NCI-H226 (cell line): ENCODE measurements at places on chromosomes 7 and 10.

DNA sequence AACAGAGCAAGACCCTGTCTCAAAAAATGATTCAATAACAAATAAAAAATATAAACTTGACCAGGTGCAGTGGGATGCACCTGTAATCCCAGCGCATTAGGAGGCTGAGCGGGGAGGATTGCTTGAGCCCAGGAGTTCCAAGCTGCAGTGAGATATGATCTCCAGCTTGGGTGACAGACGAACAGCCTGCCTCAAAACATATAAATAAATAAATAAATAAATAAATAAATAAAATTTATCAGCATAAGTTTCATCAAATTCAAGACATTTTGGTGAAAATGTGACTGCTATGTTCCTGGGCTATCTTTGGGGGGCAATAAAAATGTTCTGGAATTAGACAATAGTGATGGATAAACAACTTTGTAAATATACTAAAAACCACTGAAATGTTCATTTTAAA, 4.8 kb upstream of the EIF4EBP2 start:
- DNase-seq: no peak

DNA sequence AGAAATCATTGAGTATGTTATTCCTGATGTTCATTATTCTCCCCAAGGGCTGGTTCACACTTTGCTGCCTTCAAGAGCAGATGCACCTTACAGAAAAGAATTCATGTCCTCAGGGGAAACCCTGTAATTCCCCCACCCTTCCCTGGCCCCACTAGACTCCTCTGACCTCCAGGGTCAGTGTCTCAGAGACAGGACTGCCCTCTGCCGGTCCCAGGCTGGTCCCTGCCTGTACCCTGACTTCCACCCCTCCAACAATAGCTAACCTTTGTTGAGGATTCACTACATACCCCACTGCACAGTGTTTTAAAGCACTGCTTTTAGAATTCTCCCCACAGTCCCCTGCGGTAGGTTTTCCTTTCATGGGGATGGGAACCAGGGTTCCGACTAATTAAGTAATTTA, 4.4 kb upstream of the SEPHS1 start:
- no peak for DNase-seq

- no peak for DNase-seq
Observed at GRCh38 chr10:124918191-124918830, 23.6 kb upstream of the ZRANB1 start.

- no peak for DNase-seq
Observed at GRCh38 chr10:131396121-131397050, 84.9 kb upstream of the TCERG1L start.

GRCh38 chr7:130048906-130049305, 2.3 kb downstream of the ZC3HC1 start:
- DNase-seq: no peak

DNA sequence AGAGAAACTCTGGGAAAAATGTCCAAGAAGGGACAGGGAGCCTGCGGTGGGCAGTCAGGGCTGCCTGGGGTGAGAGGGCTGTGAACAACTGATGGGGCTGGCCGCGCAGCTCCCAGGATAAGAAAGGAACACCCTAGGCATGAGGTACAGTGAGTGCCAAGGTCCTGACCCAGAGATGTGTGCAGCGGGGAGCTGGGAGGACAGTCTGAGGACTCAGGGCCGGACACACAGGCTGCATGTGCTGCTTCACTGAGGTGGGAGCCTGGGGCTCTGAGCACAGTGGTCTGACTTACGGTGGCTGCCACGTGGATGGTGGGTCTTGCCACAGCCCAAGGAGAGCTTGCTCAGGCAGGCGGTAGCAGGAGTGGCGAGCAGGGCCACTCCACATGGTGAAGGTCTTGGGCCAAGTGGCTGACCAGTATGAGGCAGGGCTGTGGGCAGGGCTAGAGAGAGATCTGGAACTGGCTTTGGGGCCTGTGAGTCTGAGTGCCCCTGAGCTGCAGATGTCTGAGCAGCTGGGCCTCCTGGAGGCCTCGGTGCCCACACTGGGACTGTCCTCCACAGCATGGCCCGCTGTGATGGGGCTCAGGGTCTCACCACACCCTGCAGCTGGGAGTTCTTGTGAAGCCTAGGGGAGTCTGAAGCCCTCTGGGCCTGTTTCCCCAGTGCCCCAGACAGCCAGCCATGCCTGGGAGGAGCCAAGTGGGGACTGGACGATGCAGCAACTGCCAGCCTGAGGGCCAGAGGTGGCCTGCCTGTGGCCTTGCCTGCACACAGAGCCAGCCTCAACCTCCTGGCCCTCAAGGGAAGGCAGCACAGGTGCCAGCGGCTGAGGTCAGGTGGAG, 60.3 kb downstream of the RASGEF1A start:
- no peak for DNase-seq

GRCh38 chr10:109647627-109648026, 275.7 kb downstream of the XPNPEP1 start:
- DNase-seq: no peak

GRCh38 chr10:133318494-133319127, 9.9 kb downstream of the ZNF511 start:
- DNase-seq: peak; percentile 40

- DNase-seq: no peak
Observed at GRCh38 chr7:99955247-99955646, 20.6 kb downstream of the AZGP1 start.

DNA sequence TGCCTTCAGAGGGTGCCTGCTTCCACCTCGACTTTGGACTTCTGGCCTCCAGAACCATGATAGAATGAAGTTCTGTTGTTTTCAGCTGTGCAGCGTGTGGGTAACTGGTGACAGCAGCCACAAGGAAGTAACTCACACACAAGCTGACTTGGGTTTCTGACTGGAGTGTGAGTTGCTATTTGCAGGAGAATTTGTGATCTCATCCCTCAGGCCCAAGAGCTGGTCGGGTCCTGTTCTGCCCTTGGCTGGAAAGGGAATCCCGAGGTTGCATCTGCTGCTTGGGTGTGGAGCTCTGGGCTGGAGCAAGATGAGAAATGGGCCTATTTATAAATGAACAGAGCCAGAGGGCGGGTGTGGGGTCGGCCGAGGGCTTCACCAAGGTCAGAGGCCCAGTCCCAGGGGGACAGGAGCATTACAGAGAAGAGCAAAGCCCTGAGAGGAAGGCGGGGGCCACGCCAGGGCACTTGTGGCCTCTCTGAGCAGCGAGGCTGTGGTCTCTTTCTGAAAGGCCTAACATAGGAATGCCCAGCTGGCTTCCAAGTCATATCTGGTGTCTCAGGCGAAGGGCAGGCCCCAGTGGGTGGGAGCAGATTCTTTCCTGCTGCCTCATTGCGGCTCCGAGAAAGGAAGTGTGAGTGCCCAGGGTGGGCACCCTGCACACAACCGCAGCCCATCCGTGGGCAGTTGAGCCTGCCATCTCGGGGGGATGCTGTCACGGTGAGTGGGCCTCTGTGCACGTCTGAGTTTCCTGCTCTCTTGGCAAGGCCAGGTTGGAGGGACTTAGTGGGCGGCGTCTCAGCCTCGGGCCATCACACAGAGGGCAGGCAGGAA, 26.5 kb upstream of the C10orf71 start:
- DNase-seq: no peak

- DNase-seq: no peak
Observed at GRCh38 chr10:77857272-77857671, 69.3 kb downstream of the DLG5 start.

DNA sequence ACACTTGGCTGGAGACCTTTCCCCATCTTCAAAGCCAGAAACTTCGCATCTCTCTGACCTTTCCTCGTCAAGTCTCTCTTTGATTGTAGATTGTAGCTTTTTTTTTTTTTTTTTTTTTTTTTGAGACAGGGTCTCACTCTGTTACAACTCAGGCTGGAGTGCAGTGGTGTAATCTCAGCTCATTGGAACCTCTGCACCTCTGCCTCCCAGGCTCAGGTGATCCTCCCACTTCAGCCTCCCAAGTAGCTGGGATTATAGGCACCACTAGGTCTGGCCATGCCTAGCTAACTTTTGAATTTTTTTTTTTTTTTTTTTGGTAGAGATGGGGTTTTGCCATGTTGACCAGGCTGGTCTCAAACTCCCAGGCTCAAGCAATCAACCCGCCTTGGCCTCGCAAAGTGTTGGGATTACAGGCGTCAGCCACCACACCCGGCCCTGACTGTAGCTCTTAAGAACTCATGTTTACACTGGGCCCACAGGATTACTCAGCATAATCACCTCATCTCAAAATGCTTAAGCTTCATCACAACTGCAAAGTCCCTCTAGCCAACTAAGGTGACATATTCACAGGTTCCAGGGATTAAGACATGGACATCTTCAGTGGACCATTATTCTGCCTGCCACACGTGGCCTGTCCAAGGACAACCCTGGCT, 11.7 kb downstream of the POLL start:
- no peak for DNase-seq

DNA sequence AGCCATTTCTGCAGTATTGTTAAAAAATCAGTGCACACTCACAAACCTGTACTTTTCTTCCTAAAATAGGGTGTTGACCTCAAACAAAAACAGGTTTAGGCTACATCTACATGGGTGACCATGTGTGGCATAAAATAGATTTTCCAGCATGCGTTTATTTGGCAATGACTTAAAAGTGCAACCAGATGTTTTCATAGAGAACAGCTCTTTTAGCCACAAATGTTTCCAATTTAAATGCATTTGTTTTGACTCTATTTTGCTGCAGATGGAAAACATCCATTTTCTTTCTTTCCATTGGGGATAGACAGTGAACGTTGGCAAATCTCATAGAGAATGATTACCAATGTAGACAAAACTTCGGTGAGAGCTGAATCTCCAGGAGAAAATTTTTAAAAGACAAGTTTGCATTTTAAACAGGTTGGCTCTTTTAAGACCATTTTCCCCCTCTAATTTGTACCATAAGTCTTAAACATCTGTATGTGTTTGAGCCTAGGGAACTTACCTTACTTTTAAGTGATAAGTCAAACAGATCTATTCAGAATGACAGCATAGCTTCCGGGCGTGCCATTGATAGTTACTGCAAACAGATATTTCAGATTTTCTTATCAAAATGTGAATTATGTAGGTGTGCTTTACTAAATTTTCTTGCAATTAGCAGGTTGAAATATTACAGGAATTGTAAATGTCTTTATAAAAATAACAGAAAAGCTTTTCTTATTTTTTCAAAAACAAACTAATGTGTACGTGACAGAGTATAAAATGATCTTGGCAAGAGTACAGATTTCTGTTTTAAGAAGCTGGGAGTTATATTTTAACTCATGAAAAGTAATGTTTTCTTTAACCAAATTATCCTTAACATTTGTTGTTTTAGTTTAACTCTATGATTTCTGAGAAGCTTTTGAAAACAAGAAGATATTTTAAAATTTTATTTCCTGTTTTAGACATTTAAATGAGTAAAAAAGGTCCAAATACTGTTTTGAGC, 144.9 kb downstream of the HGF start:
- no peak for DNase-seq
